CMK (cell line): ENCODE measurements at places on chromosomes 4 and X.

- no peak for DNase-seq
Measured at GRCh38 chr4:168408620-168409019, 71.7 kb downstream of the DDX60L start.

GRCh38 chr4:76012388-76012801 is 5.1 kb upstream of the CXCL9 start:
- no peak for DNase-seq

- DNase-seq = no peak
Measured at GRCh38 chr4:144450526-144450925, 195.4 kb upstream of the HHIP start.

DNA sequence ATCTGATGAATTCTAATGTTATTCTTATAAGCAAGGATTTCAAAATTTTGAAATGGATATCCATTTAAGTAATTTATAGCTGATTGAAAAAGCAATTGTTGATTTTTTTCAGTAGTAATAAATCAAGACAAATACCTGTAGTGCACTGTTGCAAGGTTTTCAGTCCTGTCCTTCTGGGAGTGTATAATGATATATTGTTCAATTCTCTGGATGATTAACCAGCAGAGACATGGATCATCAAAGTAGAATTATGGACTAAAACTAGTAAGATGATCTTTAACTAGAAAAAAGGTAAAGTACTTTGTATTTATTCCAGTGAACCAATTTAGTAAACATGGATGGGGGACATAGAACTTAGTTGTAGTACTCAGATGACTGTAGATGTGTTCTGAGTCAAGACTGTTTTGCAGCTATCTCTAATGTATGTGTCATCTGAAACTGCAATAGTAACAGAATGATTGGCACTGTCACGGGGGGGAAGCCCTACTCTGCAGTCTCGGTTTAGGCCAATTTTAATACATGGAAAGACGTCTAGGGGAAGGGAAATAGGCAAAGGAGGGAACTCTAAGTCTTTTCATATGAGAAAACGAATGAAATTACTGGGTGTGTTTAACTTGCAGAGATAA is 121.9 kb downstream of the GLRA3 start:
- DNase-seq = no peak

GRCh38 chr4:6095023-6095752 is 77.0 kb upstream of the C4orf50 start:
- DNase-seq = no peak

DNA sequence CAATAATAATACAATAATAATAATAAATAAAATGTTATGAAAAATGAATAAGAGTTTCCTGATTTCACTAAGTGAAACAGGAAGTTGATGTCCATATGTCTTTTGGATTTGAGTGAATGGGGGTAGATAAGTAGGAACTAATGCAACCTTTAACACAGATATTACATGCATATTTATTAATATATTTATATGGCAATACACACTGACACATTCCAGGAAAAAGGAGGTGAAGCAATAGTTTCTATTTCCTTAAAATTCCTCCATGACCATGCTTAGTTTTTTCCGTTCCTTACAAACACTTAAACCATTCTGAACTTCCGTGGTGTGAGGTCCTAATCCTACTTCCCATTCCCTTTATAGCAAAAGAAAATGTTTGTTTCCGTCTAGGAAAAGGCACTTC is 48.3 kb downstream of the ATXN3L start:
- no peak for DNase-seq

DNA sequence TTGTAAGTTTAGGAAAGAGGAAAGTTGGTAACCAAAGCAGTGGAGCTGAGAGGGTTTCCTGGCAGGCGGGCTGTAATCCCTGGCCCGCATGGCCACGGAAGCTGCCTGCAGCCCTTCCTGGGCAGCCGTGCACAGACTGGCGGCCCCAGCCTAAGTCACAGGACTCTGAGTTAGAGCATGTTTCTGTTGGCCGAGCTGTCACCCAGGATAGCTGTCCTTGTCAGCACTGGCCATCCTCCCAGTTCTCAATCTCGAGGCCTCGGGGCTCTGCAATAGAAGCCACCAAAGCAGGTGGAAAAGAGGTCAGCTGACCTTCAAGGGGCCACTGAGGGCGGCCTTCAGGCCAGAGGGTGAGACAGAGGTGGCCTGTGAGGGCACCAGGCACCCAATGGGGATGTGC is 20.5 kb downstream of the PNMA6E start:
- no peak for DNase-seq

DNA sequence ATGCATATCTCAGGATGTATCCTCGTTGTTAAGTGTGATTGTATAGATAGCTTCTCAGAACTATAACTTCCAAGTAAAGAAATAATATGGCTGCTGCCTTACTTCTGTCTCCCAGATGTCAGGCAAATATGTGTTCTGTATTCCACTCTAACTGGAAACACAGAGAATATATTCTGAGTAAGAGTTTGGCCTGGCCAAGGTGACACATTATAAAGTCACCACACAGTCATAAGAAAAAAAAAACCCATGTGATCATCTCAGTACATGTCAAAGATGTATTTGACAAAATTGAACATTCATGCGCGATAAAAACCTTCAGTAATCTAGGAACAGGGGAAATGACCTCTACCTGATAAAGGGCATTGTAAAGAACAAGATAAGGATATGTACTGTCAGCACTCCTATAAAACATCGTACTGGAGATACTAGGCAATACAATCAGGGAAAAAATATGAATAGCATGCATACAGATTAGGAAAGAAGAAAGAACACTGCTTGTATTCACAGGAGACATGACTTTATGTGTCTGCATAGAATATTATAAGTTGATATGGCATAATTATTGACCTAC is 207.1 kb downstream of the ZNF330 start:
- DNase-seq = no peak

DNA sequence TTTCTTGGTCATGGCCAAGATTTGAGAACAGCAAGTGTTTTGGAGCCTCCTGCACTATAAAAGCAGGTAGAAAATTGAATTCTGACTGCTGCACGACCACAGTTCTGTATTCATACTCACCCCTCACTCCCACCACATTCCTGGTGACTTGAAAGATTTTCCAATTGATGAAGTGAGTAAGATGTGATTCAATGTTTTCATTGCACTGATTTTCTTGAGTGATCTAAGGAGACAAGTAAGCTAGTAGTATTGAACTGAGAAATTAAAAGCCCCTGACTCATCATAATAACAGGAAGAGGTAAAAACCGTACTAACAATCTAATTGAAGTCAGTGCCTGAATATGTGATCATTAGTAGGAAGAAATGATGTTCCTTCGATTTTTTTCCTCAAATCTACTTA is 6.1 kb upstream of the SEC24D start:
- no peak for DNase-seq

DNA sequence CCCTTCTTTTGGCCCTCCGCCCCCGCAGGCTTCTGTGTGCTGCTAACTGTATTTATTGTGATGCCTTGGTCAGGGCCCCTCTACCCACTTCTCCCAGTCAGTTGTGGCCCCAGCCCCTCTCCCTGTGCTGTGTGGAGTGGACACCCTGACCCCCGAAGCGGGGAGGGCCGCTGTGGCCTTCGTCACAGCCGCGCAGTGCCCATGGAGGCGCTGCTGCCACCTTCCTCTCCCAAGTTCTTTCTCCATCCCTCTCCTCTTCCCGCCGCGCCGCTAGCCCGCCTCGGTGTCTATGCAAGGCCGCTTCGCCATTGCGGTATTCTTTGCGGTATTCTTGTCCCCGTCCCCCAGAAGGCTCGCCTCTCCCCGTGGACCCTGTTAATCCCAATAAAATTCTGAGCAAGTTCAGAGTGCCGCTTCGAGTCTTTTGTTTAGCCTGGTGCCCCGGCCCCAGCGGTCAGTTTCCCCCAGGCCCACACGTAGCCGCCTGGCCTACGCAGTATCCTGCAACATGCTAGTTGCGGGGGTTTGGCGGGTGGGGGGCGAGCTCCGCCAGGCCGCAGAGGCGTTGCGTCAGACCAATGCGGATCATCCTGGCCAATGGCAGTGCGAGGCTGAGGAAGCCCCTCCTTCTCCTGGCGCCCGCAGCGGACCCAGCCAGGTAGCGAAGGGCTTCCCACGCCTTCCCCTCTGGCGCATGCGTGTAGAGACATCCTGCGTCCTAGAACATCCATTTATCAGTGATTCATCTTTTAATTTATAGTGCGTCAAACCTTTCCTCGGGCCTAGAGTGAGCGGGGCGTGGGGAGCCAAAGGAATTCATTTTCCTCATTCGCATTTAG is 5.6 kb upstream of the KANTR start:
- DNase-seq = no peak

DNA sequence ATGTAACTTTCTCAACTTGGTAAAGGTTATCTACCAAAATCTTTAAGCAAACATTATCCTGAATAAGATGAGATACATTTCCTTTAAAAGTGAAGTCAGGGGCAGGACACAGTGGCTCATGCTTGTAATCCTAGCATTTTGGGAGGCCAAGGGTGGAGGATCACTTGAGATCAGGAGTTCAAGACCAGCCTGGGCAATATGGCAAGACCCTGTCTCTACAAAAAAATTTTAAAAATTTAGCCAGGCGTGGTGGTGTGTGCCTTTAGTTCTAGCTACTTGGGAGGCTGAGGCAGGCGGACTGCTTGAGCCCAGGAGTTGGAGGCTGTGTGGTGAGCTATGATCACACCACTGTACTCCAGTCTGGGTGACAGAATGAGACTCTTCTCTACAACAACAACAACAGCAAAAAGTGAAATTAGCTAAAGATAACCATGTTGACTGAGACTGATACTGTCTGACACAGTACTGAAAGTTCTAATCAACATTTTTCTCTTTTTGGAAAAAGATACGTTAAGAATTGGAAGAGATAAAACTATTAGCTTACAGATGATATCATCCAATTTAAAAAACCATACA is 4.9 kb downstream of the DCAF16 start:
- no peak for DNase-seq

- no peak for DNase-seq
Measured at GRCh38 chr4:185915271-185915670, 103.3 kb upstream of the SORBS2 start.

GRCh38 chrX:11210415-11210801 is 82.8 kb upstream of the AMELX start:
- no peak for DNase-seq

GRCh38 chr4:36351082-36351666 is 69.8 kb downstream of the DTHD1 start:
- peak; percentile 18 for DNase-seq

DNA sequence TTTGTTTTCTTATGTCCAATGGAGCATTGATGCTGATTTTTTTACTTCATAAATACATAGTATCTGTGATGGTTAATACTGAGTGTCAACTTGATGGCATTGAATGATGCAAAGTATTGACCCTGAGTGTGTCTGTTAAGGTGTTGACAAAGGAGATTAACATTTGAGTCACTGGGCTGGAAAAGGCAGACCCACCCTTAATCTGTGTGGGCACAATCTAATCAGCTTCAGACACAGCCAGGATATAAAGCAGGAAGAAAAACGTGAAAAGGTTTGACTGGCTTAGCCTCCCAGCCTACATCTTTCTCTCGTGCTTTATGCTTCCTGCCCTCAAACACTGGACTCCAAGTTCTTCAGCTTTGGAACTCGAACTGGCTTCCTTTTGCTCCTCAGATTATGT is 230.6 kb upstream of the SPRY1 start:
- no peak for DNase-seq

GRCh38 chr4:27098034-27098433 is 237.4 kb downstream of the STIM2 start:
- DNase-seq = no peak

GRCh38 chr4:165906272-165906671 is 33.2 kb downstream of the TLL1 start:
- DNase-seq = no peak

DNA sequence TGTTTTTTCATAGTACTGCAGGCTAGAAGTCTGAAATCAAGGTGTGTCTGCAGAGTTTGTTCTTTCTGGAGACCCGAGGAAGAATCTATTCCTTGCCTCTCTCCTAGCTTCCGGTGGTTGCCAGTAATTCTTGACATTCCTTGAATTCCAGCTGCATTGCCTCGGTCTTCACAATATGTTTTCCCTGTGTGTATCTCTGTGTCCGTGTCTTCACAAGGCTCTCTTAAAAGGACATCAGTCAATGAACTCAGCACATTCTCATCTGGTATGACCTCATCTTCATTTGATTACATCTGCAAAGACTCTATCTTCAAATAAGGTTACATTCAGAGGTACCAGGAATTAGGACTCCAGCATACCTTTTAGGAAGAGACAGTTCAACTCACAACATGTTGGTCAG is 163.4 kb downstream of the BANK1 start:
- no peak for DNase-seq

- DNase-seq = no peak
Measured at GRCh38 chr4:98283219-98284189, 22.3 kb downstream of the RAP1GDS1 start.

DNA sequence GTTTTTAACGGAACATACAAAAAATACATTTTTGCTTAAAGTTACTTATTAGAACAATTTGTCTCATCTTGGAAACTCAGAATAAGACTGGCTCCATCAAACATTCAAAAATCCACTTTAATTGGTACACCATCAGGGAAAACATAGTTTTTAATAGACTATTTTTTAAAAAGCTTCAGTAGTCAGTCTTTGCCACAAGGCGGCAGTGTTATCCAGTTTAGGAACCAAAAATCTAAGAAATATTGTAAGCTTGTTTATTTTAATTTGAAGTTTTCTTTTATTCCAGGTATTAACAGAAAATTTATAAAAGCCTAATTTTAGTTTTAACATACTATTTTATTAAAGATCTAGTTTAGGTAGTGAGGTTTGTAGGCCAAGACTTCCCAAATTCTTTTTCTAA is 107.7 kb downstream of the APOOL start:
- DNase-seq = no peak

- no peak for DNase-seq
Measured at GRCh38 chr4:89483833-89484232, 176.2 kb upstream of the GPRIN3 start.

- no peak for DNase-seq
Measured at GRCh38 chr4:14334166-14334565, 668.1 kb upstream of the CPEB2 start.

DNA sequence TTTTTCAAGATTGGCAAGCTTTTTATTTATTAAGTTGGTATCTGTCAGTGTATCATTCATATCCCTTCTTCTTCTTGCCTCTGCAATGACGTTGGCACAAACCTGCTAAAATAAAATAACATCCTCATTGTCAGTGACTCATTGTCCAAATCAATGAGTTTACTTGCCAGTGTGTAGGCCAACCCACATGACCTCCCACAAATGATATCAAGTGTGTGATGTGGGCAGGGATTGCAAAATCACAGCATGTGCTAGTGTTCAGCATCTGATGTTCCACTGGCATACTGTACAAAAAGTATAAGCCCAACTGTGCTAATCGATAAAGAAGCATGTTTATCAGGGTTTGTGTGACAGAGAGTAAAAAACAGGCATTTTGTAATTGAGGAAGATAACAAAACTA is 25.5 kb downstream of the GPAT3 start:
- no peak for DNase-seq

DNA sequence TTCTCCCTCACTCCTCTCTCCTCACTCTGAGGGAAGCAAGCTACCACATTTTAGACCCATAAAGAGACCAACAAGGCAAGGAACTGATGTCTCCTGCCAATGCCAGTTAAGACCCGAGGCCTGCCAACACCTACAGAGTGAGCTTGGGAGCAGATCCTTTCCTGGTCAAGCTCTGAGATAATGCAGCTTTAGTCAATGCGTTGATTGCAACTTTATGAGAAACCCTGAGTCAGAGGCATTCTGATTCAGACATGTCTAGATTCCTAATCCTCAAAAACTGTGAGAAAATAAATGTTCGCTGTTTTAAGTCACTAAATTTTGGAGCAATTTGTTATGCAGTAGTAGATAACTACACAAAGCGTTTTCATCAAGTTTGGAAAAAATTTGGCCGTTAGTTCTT is 115.5 kb downstream of the JADE1 start:
- DNase-seq = no peak

- no peak for DNase-seq
Measured at GRCh38 chrX:46643636-46644035, 70.1 kb downstream of the CHST7 start.
